ENCODE measurements at places on chromosomes 6 and 20. TPM values are rescaled to one million over a fixed set of nuclear protein-coding genes. Genes with fewer than 3 reads are reported as not detected.

GRCh38 chr6:163941624-163941976, 527.1 kb downstream of the QKI start:
- DNase-seq = no peak

TREM1 gene
- 0.80 TPM for polyA plus RNA-seq

ULBP1 gene
- polyA plus RNA-seq = 0.66 TPM

FAM184A gene
- polyA plus RNA-seq = 13.1 TPM

DNA sequence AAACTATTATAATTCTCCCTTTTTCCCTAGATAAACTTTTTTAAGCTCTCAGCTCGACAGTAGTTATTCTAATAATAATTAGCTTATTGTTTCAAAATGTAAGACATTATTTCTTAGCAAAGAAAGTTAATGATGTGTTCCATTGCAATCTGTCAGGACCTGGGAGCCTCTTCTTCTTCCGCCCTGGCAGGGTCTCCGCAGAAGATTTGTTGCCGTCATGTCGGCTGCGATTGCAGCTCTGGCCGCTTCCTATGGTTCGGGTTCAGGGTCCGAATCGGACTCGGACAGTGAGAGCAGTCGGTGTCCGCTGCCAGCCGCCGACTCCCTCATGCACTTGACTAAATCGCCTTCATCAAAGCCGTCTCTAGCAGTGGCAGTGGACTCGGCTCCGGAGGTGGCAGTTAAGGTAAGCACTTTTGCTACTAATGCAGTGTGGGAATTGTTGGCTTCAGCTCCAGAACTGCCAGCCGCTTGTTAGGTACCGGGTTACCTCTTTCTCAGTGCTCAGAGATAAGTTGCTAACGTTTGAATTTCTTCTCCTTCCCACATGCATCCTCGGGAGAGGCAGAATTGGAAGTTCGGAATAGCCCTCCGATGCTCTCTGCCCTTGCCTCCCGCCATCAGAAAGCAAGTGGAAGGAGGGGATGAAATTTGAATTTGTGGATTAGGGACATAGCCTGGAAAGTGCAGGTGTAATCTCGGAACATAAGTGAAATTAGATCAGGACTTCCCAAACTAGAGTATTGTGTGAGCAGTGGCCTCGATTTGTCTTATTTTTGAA, at the start of gene CDC40:
Gene CDC40, plus strand, starts transcription at position 200 of the 781 bp plus-strand sequence. Its CDS starts 18 bp downstream, at position 218.
- DNase-seq = peak; percentile 84

PDSS2 gene
- 8.7 TPM for polyA plus RNA-seq
